ENCODE measurements at places on chromosomes 11 and 22.

DNA sequence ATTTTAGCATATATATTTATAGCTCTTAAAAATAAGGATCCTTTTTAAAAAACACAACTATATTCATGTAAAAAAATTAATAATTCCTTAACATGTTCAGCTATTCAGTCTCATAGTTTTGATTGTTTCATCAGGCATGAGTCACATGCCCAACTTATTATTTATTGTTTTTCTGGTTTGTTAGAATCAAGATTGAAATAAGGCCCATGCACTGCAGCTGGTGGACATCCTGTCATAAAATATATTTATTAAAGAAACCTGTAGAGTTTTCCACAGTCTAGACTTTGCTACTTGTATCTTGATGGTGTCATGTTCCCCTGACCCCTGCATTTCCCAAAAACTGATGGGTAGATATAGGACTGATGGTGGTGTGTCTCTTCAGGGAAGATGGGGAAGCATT, 77.4 kb downstream of the PARVA start:
- no peak for DNase-seq

- DNase-seq = no peak
These were observed 187.0 kb downstream of the ST3GAL4 start for GRCh38 chr11:126542334-126543015.

DNA sequence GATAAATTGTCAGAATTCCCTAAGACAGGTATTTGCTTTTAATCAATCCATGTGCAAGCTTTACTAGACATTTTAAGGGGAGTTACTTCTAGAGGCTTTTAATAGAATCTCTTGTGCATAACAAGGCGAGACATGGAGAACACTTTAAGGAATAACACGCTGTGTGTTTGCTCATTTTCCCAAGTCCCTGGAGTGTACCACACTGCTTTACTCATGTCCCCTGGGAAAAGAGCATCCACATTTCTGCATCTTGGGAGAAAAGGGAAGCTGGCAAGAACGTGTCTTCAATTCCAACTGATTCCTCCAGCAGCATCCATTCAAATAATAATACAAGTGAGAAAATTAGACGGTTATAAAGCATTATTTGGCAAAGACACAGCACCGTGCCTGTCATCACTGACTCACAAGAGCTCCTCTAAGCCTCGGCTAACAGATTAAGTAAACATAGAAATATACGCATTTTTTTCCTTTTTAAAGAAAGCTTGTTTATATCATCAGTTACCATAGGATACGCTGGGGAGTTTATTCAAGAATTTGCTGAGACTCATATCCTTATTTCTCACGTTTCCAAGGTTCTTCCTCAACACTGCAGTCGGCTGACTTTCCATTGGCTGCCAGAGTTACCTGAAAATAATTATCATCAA, 121.5 kb downstream of the CD44 start:
- no peak for DNase-seq

DNA sequence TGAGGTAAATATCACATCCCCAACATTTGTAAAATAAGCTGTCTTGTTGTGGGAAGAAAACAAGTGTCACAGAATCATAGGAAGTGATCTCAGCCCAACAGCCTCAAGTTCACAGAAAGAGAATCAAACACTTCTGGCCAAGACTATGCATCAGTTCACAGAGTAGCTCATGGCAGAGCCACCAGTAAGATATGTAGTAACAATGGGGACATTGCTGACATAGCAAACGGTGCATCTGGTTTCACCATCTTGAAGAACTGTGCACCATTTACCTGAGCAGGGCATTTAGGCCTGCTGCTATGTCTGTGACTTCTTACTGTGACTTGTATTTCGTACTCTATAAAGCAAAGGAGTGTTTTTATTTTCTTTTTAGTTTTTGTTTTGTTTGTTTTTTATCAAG, 585.3 kb upstream of the FAT3 start:
- DNase-seq = no peak

DNA sequence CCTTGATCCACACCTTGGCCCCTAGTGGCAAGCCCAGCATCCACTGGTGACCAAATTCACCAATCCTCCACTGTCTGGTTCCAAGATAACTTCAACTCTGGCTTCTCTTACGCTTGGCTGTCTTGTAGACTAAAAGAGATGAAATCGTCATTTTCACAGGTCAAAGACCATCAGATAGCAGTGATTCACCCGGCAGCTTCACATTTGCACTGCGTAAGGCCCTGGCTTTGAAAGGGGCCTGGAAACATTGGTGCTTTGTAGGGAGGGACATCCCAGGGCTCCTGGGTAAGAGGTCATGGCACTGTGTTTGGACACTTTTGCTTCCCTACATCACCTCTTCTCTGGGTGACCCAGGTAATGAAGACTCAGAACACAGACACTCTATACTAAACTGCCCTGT, 30.1 kb upstream of the FADD start:
- DNase-seq = no peak

DNA sequence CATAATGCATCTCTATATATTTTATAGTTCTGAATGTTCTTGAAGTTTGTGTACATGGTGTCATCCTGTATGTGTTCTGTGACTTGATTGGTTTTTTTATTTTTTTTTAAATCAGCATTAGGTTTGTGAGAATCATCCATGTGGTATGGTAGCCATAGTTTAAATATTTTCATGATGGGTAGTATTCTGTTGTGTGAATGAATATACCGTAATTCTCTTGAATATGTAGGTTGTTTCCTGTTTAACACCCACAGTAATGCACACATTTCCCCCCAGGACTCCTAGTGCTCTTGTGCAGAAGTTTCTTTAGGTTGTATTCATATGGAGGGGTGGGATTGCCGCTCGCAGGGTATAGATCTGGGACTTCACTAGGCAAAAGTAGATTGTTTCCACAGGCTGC, 2.0 kb downstream of the PACS1 start:
- DNase-seq = no peak

- DNase-seq = no peak
These were observed 1.6 kb downstream of the C1QTNF5 start for GRCh38 chr11:119338965-119339588.

DNA sequence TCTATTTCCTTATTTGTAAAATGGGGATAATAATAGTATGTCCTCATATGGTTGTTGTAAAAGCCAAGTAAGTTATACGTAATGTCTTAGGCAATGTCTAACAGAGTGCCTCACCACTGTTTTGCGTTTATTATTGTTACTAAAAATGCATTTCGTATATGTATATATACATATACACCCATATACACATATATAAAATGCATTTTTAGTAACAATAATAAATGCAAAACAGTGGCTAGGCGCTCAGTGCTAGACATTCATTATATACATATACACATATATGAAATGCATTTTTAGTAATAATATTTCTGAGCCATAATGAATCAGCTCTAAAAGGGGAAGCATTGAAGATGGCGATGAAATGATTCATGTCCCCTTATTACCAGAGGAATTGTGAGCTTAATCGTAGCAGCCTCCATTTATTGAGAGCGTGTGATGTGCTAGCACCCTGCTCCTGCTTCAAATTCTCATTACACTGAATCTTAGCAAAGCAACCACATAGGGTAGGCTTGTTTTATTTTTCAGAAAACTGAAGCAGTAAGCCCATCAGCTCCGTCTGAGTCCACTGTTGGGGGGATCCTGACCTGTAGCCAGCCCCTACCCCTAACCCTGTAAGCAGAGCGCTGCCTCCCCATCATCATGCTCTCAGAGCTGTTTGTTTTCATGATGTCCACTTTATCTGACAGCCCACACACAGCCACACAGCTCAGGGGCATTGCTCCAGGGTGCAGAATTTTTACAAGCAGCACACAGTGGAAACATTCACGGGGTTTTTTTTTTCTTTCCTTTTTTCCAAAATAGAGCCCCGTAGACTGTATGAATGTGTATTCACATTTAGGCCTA, 97.1 kb upstream of the NAV2 start:
- no peak for DNase-seq

DNA sequence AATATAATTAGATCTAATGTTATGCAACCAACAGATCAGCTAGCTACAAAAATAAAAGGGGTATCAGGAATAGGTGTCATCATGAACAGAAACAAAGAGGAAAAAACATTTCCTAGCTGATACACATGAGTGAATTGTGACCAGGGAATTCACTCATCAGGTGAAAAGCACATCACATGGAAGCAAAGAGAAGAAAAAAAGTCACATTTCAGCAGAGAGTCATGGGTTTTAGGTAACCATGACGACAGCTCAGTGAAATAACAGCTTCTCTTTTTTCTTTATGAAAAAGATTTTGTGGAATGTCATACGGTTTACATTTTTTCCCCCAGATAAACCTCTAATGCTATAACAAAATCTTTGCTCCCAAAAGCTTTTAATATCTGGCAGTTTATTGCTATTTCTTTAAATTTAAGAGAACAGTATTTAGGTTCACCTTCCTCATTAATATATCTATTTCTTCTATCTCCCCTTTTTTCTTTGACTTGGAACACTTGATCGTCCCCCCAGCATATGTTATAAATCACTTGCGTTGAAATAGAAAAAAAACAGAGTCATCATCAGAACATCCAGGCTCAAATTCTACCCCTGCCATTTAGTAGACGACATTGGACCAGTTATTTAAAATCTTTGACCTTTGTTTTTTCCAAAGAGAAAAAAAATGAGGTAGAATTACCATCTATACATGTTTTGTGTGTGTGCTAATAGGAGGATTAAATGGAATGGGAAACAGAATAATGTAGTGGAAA, 5.3 kb downstream of the TYR start:
- DNase-seq = no peak

GRCh38 chr11:92329137-92329536, 104.5 kb downstream of the FAT3 start:
- no peak for DNase-seq
